ENCODE measurements at places on chromosomes 1 and 21.

GRCh38 chr21:45571641-45572040, 29.4 kb upstream of the SLC19A1 start:
- no peak for DNase-seq

DNA sequence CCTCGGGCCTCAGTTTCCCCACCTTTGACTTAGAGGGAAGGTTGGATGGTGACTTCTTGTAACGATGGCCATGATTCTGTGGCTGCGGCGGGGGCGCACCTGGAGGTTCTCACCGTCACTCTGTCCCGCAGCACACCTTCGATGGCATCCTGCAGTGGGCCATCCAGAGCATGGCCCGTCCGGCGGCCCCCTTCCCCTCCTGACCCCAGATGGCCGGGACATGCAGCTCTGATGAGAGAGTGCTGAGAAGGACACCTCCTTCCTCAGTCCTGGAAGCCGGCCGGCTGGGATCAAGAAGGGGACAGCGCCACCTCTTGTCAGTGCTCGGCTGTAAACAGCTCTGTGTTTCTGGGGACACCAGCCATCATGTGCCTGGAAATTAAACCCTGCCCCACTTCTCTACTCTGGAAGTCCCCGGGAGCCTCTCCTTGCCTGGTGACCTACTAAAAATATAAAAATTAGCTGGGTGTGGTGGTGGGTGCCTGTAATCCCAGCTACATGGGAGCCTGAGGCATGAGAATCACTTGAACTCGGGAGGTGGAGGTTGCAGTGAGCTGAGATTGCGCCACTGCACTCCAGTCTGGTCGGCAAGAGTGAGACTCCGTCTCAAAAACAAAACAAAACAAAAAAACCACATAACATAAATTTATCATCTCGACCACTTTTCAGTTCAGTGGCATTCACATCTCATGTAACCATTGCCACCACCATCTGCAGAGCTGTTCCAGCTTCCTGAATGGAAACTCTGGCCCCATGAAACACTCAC, 2.1 kb upstream of the PFKL start:
- DNase-seq, result peak; percentile 65

DNA sequence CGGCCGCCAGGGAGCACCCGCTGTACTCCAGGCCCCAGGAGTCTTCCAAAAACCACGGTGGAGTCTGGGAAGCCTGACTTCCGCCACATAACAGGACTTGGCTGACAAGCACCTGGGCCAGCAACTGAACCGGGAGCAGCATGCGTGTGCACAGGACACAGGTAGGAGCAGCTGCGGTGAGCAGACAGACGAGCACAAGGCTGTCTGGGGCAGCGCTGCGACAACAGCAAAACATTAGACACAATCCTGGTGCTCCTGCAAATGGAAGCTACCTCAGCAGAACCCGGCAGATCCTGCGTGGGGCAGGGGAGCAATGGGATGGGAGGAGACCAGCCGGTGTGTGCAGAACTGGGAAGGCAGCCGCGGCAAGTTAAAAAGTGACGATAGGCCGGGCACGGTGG, 80.4 kb downstream of the NPHP4 start:
- DNase-seq, result no peak

DNA sequence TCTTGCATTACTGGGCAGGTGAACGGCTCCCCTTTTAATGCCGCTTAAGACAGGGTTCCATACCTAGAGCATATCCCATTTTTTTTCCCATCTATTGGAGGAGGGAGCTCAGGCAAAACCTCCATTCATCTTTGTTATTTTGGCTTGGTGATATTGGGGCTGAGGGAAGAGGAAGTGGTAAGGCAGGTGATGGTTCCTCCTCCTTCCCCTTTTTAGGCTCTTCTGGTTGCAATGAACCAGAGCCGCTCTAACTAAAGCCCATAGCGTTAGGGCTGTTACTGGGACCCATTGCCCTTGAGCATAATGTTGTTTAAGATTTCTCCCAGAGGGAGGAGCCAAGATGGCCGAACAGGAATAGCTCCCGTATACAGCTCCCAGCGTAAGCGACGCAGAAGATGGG, 21.1 kb downstream of the PYHIN1 start:
- no peak for DNase-seq

GRCh38 chr1:112761714-112762480, 46.8 kb upstream of the PPM1J start:
- DNase-seq, result no peak

GRCh38 chr1:54227091-54227602, 27.2 kb downstream of the MRPL37 start:
- no peak for DNase-seq

DNA sequence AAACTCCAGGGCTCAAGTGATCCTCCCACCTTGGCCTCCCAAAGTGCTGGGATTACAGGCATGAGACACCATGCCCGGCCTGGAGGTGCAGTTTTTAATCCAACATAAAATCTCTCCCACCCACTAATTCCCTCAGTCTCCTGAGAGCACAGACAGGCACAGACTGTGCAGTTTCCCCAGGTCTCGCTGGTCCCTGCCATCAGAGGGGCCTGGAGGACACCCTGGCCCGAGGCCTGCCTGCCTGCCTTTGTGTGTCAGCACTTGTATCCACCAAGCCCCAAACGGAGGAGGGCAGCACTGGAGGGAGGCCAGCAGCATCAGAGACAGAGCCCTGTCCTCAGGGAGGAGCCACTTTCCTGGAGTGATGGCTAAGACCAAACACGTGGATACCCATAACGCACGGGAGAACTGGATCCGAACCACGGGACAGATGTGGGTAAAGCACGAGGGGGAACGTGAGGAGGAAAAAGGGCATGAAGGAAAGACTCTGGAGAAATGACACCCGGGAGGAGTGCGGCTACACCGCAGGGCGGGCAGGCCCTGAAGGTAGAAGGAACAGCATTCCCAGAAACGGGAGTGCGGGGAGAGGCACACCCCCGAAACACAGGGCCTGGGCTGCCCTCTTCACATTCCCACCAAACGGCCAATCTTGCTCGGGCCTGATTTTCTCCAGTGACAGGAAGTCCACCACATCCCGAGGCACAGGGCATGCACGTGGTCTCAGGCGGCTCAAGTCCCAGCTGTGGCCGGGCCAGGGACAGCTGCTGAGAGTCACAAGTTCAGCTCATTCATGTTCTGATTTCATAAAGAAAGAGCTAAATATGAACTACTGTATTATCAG, 29.7 kb downstream of the NPHP4 start:
- DNase-seq, result no peak

- no peak for DNase-seq
Observed at GRCh38 chr1:2587071-2587859, 688 bp downstream of the PRXL2B start.

DNA sequence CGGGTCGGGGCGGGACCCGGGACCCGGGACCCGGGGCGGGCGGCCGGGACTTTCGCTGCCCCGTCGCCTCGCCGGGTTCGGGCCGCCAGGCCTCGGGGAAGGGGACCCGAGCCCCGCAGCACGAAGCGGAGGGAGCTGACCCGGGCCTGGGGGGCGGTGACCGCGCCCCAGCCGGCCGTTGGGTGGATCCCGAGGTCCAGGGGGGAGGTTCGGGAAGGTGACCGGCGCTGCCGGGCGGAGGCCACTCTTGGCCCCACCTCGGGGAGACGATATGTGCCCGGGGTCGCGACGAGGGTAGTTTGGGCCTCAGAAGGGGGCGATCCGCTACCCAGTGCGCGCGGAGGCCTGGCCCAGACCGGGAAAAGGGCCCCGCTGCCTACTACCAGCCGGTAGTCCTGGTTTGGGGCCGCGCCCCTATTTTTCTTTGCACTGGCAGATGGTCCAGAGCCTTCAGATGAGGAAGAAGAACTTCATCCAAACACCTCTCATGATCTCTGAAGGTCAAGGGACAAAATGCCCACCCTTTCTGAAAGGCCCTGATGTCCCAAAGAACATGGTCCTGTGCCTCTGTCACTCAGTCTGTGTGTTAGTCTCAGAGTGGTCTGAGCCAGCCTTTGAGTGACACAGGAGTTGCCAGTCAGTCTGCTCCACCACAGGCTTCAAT, 766 bp downstream of the AGO4 start:
- DNase-seq, result no peak

DNA sequence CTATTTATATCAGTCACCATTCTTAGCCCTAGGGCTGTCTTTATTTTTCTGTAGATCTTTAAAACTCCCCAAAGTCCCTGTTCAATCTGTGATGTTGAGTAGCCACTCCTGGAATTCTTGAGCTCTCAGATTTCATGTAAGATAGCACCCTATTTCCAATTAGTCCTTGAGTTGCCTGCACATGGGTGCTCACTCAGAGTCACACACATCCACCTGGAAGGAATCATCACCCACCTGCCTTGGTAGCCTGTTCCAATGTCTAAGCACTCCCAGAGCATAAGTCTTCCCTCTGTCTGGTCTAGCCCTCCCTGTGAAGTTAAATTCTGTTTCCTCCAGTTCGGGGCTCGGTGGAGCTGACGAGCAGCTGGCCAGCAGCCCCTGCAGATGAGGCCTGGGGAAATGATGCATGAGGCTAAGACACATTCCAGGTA, 14.7 kb upstream of the ATF3 start:
- no peak for DNase-seq

GRCh38 chr21:36627242-36627641, 71.7 kb upstream of the SIM2 start:
- DNase-seq, result no peak

DNA sequence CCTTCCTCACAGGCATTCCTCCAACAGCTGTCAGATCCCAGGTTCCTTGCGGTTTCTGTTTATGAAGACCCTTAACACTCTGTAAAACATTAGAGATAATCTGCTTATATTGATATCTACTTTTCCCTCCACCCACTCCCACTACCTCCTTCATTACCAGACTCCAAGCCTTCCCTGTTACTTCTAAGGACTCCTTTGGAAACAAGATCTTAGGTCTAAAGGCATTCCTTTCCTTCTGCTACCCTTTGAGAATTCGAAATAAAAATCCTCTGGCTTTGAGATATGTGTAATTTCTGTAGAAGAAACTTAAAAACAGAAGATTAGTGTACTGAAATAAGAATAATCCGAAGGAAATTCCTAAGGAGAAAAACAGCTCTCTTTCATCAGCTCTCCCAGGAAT, 23.7 kb upstream of the LYPLAL1 start:
- no peak for DNase-seq

DNA sequence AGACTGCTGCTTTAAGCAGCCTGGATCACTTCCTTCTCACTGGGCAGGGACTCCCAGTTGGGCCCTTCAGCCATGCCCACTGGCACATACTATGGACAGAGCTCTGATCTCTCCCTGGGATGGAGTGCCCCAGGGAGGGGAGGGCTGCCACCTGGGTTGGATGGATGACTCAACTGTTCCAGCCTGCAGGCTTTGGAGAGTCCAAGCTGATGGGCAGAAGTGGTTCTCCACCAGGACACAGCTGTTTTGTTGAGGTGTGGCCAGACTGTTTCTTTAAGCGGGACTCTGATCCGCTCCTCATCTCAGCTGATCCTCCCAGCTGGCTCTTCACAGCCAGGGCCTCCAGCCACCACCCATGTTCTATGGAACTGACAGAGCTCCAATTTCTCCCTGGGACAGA, 166.9 kb downstream of the MAGI3 start:
- DNase-seq, result no peak

- DNase-seq, result no peak
Observed at GRCh38 chr21:26956813-26957212, 10.1 kb downstream of the ADAMTS5 start.

GRCh38 chr1:214463596-214463995, 87.8 kb downstream of the PTPN14 start:
- no peak for DNase-seq

GRCh38 chr1:17060306-17060749, 6.5 kb upstream of the SDHB start:
- DNase-seq, result no peak

- peak; percentile 58 for DNase-seq
Observed at GRCh38 chr1:32247983-32248889, 1.2 kb downstream of the FAM167B start.

DNA sequence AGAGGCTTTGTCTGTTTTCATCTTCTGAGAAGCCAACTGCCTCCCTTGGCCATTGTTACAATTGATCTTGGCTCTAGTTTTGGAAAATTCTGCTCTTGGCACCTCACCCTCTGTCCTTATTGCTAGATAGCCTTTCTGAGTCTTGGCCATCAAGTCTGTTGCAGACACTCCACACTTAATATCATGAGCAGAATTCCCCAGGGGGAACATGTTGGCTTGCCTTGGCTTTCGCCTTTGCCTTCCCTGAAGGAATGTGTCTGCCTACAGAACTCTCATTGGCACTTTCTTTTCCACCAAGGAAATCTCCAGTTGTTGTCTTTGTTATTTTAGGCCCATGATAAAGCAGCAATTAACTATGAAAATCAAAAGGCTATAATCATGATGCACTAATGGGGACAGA, 42.7 kb upstream of the LDLRAP1 start:
- no peak for DNase-seq

DNA sequence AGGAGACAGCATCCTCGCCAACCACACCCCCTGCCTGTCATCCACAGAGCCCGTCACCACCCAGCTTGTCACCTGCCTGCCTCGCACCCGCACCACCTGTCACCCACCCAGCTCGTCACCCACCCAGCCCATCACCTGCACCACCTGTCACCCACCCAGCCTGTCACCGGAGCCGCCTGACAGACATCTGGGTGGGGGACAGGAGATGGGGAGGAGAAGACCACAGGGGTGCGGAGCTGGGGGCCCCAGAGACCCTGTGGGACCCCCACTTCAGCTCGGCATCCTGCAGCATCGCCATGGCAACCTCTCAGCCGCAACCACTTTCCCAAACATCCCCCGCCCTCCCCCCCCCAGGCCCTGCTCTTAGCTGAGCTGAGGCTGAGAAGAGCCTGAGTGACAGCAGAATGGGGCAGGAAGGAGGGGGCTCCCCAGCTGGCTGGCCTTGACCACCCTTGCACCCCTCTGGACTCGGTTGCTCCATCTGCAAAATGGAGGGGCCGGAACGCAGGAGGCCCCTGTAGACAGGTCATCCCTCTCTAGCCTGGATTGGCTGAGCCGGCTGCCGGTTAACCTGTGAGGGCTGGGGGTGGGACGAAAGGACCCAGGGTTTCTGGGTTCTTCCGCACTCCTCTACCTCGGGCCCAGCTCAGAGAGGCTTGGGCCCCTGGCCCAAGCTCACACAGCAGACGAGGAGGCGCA, 11.6 kb downstream of the AHDC1 start:
- DNase-seq, result no peak

DNA sequence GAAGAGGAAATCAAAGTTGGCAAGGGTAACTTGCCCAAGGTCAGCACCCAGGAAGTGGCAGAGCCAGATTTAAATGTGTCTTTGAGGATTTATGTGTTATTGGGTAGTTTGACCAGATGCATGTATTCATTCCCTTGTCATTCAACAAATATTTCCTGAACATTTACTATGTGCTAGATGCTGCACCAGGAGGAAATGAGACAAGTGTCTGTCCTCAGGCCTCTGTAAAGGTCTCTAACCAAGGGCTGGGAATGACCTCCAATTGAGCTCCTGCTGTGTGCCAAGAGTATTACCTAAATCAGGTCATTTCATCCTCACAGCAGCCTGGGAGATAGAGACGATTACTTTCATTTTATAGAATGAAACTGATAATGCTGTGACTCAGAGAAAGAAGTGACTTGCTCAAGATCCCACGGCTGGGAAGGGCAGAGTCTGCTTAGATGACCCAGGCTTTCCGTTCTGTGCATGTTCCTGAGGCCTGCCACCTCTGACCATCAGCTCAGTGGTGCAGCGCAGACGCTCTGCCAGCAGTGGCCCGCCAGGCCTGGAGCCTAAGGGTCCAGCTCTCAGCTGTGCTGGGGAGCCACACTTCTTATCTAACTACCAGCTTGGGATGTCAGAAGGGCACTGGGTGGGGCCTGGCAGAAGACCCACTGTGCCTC, 3.5 kb upstream of the TTC22 start:
- DNase-seq, result no peak

Measured in stimulated activated CD4-positive, alpha-beta T cell treated with anti-CD3 and anti-CD28 coated beads, Interleukin-2, amount 100 ng/mL, for 4 hours (primary cell).